Adrenal gland (tissue), 19 donors: ENCODE measurements at places on chromosomes 1 and 21. TPM values are rescaled to one million over a fixed set of nuclear protein-coding genes. Genes with fewer than 3 reads are reported as not detected.

DNA sequence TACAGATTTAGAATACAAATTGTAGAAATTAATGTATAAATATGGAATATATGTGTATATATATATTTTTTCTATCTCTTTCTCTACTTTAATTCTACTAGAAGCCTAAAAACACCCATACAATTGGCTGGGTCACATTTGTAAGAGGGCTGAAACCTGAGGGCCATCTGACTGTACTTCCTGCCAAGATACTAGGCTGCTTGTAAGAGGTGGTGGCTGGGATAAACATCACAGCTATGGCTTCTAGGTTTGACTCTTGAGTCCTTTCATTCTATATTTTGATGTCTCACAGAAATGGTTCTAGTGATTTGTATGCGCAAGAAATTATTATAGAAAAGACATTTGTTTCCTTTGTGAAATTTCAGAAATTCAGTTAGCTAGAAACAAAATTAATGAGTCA is 1155.2 kb upstream of the B3GALT2 start:
- no peak for DNase-seq

DNA sequence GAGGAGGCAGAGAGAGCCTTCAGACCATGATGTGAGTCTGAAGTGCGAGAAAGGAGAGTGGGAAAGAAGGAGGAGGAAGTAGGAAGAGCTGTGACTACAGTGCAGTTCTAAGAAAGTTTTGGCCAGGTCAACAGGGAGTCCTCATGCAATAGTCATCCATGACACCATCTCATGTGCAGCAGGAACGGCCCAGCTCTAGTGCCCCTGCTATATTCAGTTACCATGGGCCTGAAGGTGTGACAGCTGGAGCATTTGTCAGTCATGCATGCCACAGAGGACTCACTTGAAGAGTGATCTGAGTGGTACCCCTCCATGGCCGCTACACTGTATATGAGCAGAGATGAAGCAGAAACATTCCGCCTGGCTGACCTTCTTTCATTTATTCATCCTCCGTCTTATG is 77.9 kb downstream of the OMA1 start:
- no peak for DNase-seq

The RBP7 gene
- 52.6 TPM for polyA plus RNA-seq

GRCh38 chr1:65526049-65526556 is 105.6 kb downstream of the LEPR start:
- no peak for DNase-seq

DNA sequence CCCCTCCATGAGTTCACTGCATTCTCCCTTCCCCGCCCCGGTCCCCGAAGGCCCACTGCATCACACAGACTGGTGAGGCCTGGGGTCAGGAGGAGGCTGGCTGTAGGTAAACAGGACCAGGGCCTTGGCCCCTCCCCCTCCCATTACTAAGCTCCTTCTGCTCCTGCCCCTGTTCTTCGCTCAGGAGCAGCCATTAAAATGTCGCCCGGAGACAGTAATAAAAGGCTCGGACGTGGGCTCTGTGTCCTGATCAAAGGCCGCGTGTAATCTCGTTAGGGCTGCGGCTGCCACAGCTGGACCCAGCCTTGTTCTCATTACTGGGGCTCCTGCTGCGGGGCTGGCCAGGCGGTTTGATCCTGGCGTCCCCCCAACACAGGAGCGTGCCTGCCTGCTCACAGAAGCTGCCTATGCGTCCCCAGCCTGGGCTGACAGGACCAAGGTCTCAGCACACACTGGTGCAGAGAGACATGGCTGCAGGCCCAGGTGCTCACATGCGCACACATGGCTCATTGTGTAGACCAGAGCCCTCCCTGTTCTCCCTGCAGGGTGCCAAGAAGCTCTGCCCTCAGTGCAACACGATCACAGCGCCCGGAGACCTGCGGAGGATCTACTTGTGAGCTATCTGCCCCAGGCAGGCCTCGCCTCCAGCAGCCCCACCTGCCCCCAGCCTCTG is 24.0 kb downstream of the TMEM53 start:
- DNase-seq = no peak

The GBP6 gene
- polyA plus RNA-seq = 0.08 TPM

The VHLL gene
- polyA plus RNA-seq = not detected
